ENCODE measurements at places on chromosomes 1 and 21.
A peak's percentile ranks its signal among the peaks of the same experiment; 100 is the strongest.

DNA sequence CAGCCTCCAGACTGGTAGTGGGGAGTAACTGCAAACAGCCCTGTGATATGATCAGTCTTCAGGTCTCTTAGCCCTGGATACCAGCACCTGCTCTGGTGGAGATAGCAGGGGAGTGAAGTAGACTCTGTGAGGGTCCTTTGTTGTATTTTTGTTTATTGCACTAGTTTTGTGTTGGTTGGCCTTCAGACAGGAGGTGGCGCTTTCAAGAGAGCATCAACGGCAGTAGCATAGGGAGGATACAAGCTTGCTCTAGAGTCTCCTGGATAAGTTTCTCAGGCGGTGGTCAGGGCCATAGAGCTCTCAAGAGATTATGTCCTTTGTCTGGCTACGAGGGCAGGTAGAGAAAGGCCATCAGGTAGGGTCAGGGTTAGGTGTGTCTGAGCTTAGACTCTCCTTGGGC, 116.4 kb downstream of the USH2A start:
- H3K4me3 ChIP-seq: no peak overlapping the region
- no peaks in the 10 kb centered on the region for H3K27me3 ChIP-seq
- H3K36me3 ChIP-seq: no peaks in the 10 kb centered on the region
- no peak for DNase-seq

DNA sequence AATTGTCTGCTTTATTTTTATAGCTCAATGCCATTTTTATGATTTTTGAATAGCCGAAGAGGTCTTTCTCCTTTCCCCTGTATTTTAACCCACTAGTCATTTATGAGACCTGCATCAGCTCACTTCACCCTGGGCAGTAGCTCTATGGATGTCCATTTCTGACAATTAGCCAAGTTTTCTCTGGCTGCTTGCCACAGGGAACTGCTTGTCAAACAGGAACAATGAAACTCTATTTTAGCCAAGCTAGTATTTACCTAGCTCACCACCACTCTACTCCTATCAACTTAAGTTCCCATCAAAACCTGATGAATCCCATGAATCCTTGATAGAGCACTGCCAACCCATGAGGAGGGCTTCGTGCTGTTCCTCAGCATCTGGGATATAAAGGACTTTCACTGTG, 406.7 kb downstream of the RWDD3 start:
- H3K4me1 ChIP-seq: no peaks in the 10 kb centered on the region
- H3K4me3 ChIP-seq: no peak overlapping the region
- no peak overlapping the region for H3K27ac ChIP-seq
- H3K27me3 ChIP-seq: no peaks in the 10 kb centered on the region
- H3K36me3 ChIP-seq: no peaks in the 10 kb centered on the region

GRCh38 chr1:45952072-45952471, 148.7 kb downstream of the MAST2 start:
- no peak overlapping the region for H3K27ac ChIP-seq
- H3K4me1 ChIP-seq: peaks cover 22% of the 10 kb centered on the region
- H3K27me3 ChIP-seq: no peaks in the 10 kb centered on the region
- no peak for DNase-seq
- no peaks in the 10 kb centered on the region for H3K36me3 ChIP-seq
- H3K4me3 ChIP-seq: no peak overlapping the region

GRCh38 chr1:233664253-233664652, 50.3 kb downstream of the KCNK1 start:
- no peak for DNase-seq
- peaks cover 4% of the 10 kb centered on the region for H3K4me1 ChIP-seq
- peak overlapping the region; percentile 71 for H3K27ac ChIP-seq
- no peak overlapping the region for H3K4me3 ChIP-seq
- no peaks in the 10 kb centered on the region for H3K27me3 ChIP-seq

DNA sequence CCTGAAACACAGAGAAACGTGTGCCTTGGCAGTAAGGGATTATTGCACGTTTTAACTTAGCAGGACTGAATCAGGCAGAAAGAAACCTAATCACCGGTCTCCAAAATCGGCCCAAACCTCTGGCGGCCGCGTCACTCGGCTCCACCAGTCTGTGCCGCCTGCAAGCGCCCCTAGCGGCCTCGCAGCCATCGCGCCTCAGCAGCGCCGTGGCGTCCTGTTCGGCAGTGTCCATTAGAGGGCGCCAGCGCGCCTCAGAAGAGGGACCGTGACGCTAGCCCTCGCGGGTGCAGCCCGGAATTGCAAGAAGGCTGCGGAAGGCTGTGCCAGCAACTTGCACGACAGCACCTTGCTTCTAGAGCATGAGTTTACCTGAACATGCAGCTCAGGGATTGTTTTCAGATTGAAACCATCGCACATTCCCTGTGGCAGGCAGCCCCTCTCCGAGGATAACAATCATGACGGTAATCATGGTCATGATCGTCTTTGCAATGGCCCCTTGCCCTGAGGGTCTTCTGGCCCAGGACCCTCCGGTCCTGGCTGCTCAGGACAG, 164.4 kb downstream of the TRIM33 start:
- peak; percentile 93 for DNase-seq
- H3K27ac ChIP-seq: peak overlapping the region; percentile 62
- no peaks in the 10 kb centered on the region for H3K27me3 ChIP-seq
- peak overlapping the region; percentile 63 for H3K4me3 ChIP-seq

DNA sequence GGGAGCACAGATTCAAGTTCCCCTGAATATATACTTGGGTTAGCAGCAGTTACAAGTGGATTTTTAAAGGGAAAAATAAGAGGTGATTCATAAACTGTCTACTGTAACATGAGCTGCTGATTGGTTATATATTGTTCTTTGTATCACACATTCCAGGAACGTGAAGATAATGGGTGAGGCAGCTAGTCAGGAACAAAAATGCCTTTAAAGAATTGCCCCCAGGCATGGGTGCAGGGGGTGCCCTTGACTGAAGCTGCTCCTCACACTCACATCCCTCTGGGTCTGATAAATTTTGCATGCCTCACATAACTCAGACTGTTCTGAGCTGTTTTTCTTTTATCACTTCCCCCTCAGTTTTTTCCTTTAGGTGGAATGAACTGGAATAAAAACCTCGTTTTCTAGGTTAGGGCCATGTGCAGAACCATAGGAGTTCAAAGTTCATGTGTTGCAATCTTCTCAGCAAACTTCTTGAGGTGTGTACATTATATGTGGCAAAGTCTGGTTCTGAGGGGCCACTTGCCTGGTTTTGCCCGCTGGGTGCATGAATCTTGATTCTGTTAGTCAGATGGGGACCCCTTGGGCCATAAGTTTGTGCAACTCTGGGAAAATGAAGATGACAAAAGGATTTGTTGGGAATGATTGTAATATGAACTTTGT, 21.1 kb downstream of the TBX19 start:
- H3K27me3 ChIP-seq: no peaks in the 10 kb centered on the region
- H3K36me3 ChIP-seq: no peaks in the 10 kb centered on the region
- DNase-seq: no peak
- no peak overlapping the region for H3K4me3 ChIP-seq
- H3K27ac ChIP-seq: no peak overlapping the region

- no peaks in the 10 kb centered on the region for H3K36me3 ChIP-seq
- no peak overlapping the region for H3K27ac ChIP-seq
- no peak overlapping the region for H3K4me3 ChIP-seq
- peaks cover 21% of the 10 kb centered on the region for H3K4me1 ChIP-seq
- no peak for DNase-seq
These were observed 105.9 kb downstream of the GPATCH2 start for GRCh38 chr1:217524787-217525520.

GRCh38 chr1:227944931-227945890, 2.5 kb downstream of the WNT9A start:
- H3K4me1 ChIP-seq: peaks cover 57% of the 10 kb centered on the region
- H3K27me3 ChIP-seq: no peaks in the 10 kb centered on the region
- no peak overlapping the region for H3K27ac ChIP-seq
- no peaks in the 10 kb centered on the region for H3K36me3 ChIP-seq

- H3K4me1 ChIP-seq: no peaks in the 10 kb centered on the region
- H3K27me3 ChIP-seq: no peaks in the 10 kb centered on the region
- no peaks in the 10 kb centered on the region for H3K36me3 ChIP-seq
- DNase-seq: no peak
- H3K27ac ChIP-seq: no peak overlapping the region
These were observed 29.7 kb upstream of the BRINP3 start for GRCh38 chr1:190507357-190507756.

GRCh38 chr1:9196129-9197040, 38.2 kb upstream of the H6PD start:
- peak overlapping the region; percentile 32 for H3K27ac ChIP-seq
- H3K4me3 ChIP-seq: no peak overlapping the region
- H3K4me1 ChIP-seq: peaks cover 4% of the 10 kb centered on the region
- peak; percentile 82 for DNase-seq

DNA sequence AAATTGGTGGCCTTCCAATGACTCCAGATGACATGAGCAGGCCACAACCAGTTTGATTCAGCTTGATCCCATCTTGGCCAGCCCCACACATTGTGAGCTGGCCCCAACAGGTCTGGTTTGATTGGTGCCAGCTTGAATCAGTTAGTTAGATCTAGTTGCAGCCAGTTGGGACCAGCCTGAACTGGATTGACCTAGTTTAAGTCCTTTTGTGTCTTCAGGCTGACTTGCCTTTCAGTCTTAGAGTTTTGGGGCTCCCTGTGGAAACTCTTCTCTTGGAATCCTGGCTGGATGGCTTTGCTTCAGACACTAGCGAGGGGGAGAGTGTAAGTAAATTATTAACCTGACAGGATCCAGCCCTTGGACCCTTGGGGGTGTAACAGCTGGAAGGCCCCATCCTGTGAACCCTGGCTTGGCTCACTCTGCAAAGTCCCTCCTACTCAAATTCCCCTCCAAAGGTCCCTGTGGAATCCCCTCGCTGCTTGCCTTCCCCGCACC, 36.2 kb upstream of the POU3F1 start:
- no peak for DNase-seq
- H3K27ac ChIP-seq: no peak overlapping the region
- no peaks in the 10 kb centered on the region for H3K4me1 ChIP-seq
- no peaks in the 10 kb centered on the region for H3K36me3 ChIP-seq

Measured in heart left ventricle (tissue), 16 donors.